ENCODE measurements at places on chromosomes 4 and X.

DNA sequence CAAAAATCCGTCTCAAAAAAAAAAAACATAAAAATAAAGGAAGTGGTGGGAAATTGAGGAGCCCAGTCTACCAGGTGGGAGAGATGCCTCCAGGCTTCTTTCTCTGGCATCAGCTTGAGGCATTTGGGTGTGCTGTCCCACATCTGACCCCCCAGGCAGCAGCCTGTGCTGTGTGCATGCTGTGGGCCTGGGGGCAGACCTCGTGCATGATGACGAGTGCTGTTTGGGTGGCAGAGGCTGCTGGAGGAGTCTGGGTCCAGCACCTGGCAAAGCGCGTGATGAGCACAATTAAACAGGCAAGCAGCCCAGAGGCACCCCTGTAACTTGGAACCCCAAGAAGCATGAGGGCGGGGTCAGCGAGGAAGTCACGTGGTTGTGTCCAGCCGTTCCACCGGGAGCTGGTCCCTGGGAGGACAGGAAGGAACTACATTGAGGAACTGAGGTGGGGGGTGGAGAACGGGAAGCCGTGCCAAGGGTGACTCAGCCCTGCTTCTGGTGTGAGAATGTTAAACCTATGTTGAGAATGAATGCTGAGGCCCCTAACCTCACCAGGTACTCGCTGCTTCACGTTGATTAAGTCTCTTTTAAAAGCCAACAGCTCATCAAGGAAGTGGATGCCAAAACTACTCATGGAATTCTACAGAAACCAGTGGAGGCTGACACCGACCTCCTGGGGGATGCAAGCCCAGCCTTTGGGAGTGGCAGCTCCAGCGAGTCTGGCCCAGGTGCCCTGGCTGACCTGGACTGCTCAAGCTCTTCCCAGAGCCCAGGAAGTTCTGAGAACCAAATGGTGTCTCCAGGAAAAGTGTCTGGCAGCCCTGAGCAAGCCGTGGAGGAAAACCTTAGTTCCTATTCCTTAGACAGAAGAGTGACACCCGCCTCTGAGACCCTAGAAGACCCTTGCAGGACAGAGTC, 6.1 kb downstream of the TACC3 start:
- DNase-seq = no peak

DNA sequence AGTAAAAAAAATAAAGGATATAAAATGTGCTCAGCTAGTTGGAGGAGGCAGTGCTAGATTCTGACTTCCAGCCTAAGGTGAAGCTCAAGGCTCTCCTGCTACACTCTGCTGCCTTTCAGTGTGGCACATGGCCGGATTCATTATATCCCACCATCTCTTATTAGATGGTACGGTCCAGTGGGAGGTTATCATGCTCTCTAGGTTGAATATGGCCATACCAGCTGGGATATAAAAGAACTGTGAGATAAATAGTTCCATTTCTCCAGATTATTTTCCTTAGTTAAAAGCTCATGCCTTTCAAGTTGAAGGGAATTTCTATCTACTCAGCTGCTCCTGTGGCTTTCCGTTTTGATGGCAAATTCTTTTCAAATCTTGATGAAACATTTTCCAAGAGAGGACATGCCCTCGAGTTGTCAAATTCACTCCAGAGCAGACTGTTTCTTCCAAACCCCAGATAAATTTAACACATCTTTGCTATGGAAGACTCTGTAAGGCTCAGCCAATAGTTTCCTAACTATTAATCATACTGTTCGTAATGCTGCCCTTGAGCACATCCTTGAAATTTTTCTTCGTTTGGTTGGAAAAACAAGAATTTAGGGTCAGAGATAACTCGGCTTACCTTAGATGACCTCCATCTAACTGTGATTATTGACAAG, 2.2 kb upstream of the MGARP start:
- no peak for DNase-seq

DNA sequence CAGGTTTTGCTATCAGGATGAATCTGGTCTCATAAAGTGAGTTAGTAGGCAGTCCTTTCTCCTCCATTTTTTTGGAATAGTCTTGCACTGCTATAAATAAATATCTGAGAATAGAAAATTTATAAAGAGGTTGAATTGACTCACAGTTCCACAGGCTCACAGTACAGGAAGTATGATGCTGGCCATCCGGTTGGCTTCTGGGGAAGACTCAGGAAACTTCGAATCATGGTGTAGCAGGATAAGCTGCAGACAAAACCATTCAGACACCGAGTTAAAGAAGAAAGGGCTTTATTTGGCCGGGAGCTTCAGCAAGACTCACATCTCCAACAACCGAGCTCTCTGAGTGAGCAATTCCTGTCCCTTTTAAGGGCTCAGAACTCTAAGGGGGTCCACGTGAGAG, 348.2 kb downstream of the KCTD8 start:
- DNase-seq = no peak

GRCh38 chr4:26912069-26912468, 51.4 kb downstream of the STIM2 start:
- DNase-seq = no peak

DNA sequence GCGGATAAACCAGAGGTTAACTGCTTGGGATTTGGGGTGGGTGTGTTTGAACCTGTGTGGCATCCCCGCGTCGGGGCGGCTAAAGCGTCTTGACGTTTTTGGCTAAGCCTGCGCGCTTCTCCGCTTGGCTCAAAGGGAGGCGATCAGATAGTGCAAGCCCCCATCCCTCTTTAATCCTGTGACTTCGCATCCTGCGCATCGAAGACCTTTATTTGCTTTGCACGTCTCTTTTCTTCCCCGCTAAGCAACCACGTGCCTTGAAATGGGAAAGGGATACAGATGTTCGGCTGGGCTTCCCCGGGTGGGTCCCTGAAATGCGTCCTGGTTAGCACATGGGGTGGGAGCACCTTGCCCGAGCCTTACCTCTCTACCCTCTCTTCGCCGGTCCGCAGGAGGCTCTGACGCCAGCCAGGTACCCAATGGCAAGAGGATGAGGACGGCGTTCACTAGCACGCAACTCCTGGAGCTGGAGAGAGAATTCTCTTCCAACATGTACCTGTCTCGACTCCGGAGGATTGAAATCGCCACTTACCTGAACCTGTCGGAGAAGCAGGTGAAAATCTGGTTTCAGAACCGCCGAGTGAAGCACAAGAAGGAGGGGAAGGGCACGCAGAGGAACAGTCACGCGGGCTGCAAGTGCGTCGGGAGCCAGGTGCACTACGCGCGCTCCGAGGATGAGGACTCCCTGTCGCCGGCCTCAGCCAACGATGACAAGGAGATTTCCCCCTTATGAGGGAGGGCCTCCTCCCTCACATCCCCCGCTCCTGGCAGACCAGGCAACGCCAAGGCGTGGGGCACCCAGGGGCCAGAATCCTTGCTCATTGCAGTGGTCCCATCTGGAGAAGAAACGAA, 1.5 kb downstream of the GSX2 start:
- DNase-seq = no peak

- DNase-seq = no peak
These were observed 250.6 kb downstream of the SNCA start for GRCh38 chr4:89586318-89586717.

- DNase-seq = no peak
These were observed 34.4 kb upstream of the CCDC160 start for GRCh38 chrX:134202561-134202960.

Data from stimulated activated CD8-positive, alpha-beta memory T cell treated with anti-CD3 and anti-CD28 coated beads, Interleukin-12 subunit alpha, Interleukin-12 subunit beta, amount 100 ng/mL, for 4 hours (primary cell).